HuH-7.5 (cell line): ENCODE measurements at places on chromosomes 2 and 18.

DNA sequence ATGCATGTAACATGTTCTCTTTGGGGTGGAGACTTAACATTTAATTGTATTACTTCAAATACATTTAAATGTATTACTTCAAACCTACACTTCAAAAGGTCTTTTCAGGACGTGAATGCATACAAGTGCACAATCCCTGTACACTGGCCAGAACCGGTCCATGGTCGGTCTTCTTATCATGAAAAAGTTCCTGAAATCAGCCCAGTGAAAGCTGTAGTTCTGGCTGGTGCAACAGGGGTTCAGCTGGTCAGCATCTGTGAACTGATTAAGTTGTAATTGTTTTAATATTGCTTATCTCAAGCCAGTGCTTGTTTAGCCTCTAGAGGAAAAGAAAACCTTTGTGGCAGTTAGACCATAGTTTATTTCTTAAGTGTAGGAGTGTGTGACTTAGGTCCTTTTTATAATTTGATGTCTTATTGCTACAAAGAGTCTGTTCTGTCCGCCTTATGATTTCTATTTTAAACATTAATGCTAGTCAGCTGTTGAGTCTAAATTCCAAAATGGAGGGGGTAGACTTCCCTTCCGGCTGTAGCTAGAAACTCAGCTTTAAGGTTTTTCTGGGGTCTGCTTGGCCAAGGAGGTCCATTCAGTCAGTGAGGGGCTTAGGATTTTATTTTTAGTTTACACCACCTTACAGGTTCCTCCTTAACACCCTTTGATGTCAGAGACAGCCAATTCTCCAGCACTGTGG is 768 bp upstream of the CYBRD1 start:
- DNase-seq = no peak

- DNase-seq = no peak
Measured at GRCh38 chr2:205964111-205964761, 121.7 kb downstream of the INO80D start.

DNA sequence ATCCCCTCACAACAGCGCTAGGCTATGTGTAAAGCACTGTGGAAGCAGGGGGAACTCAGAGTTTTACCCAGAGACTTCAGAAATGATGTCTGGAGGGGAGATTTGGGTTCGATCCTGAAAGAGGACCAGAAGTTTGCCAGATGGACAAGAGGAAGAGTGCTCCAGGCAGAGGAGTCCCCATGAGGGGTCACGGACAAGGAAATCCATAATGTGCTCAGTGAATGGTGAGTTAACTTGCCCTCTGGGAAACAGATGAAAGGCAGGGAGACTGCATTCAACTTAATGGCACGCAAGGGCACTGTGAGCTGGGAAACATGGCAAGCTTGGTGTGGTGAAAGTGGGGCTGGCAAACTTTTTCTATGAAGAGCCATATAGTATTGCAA is 6.0 kb upstream of the ASAP2 start:
- no peak for DNase-seq

- DNase-seq = no peak
Measured at GRCh38 chr2:15993666-15994065, 53.3 kb downstream of the MYCN start.
